ENCODE measurements at places on chromosomes 1 and 21.

DNA sequence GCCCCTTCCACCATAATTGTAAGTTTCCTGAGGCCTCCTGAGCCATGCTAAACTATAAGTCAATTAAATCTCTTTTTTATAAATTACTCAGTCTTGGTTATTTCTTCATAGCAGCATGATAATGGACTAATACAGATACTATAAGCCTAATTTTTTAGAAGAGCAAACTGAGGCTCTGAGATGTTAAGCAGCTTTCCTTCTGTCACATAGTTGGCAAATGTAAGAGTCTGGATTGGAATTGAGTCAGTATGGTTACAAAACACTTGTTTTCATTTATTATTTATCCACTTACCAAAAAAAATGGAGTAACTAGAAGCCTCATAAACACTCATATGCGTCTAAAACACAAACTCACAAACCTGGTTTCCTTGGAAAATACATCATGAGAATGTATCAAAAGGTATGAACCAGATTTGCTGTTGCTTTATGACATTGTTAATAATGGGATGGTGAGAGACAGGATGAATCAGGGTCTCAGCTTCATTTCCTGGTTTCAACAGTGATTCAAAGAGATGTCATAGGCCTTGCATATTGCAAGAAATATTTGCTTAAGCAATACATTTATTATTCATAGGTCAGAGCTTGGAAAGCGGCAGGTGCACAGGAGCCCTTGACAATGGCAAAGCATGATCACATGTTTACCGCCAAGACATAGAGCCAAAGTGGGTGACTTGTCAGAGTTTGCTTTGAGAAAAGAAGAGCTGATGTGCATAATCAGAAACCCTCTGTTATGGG lies 221.5 kb downstream of the GRIK1 start:
- no peak for DNase-seq

DNA sequence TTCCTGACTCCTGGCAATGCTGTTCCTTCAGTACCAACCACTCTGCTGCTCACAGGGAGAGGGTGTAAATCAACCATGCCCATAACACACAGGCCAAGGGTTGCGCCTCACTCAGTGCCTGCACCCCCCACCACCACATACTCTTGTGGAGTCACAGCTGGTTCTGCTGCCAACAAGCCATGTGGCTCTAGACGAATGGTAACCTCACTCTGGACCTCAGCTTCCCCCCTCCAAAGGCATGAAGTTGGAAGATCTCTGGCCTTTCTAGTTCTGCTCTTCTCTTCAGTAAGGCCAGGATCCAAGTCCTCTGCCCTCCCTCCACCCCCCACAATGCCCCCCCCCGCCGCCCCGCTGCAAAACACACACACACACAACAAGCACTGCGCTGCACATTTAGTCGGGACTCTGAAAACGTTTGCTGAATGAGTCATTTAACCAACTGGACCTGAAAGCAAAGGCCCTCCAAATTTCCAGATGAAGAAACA lies 1.7 kb upstream of the GLIS1 start:
- DNase-seq, result no peak

GRCh38 chr1:29152046-29152805 lies 28.5 kb upstream of the TMEM200B start:
- no peak for DNase-seq

GRCh38 chr1:158020259-158020885 lies 26.9 kb downstream of the KIRREL1 start:
- no peak for DNase-seq

- DNase-seq, result no peak
Observed at GRCh38 chr1:228016181-228016510, 9.3 kb downstream of the WNT3A start.

GRCh38 chr1:59556802-59557548 lies 257.8 kb upstream of the HOOK1 start:
- no peak for DNase-seq

- no peak for DNase-seq
Observed at GRCh38 chr21:40622531-40622930, 224.4 kb downstream of the DSCAM start.

DNA sequence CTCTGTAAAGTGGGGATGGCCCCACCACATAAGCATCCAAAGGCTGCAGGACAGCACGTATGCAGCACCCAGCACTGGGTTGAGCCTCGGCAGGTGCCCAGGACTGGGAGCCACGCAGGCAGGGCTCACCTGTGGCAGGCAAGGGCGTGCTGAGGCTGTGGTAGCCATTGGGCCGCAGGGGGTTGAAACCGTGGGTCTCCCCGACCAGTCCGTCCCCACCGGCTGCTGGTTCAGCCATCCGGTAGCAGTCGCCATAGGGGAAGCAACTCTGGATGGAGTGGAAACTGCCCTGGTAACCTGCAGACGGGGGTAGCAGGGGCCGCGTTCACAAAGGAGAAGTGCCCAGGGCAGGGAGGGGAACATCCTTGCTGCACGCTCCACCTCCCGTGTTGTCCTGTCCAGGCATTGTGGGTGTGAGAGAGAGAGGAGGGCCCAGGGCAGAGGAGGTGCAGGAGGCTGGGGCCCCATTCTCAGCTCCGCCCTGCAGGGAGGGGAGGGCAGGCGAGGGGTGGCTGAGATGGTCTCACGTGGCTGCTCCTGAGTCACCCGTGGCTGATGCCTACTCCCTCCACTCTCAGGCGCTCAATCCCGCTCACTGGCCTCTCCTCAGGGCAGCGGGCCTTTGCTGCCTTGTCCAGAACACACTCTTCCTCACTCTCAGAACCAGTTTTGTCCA lies 49.9 kb downstream of the DMRTB1 start:
- DNase-seq, result no peak

GRCh38 chr1:230237009-230237370 lies 170.0 kb downstream of the GALNT2 start:
- DNase-seq, result no peak

DNA sequence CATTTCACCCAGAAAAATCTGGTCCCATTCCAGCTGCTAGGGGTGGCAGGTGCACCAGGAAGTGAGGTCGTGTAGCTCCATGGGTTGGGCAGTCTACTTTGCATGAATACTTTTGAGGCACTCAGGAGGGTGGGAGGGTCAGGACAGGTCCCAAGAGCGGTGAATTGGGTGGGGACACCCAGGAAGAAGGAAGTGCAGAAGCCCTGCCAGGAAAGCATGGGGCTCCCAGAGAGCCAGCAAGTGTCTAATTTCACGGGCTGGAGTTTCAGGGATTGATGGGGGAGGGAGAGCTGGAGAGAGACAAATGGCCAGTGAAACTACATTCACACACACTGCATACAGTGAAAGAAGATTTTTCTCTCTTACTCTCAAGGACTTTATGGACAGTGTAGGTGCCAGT lies 137.8 kb downstream of the GALNT2 start:
- DNase-seq, result no peak

DNA sequence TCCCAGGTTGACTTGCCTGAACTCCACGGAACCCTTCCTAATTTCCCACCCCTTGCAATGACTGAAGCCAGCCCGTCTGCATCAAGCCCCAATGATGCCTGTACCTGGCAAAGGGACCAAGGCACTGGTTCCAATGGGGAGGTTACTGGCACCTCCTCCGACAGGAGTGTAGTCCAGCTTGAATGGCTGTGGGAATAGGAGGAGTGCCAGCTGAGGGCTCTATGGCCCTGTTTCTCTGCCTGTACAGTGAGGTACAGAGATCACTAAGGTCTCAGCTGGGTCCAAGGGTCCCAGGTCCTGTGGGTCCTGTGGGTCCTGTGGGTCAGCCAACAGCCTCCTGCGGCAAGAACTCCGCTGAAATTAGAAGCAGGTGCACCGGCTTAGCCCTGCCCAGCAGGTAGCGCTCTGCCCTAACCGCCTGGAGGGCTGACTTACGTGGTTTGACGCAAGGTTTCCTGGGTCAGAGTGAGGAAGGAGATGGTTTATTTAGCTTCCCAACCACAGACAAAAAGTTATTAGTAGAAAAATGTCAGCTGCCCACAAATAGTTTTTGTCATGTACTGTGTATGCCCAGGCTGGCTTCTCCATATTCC lies 9.9 kb upstream of the SPRR4 start:
- DNase-seq, result no peak

DNA sequence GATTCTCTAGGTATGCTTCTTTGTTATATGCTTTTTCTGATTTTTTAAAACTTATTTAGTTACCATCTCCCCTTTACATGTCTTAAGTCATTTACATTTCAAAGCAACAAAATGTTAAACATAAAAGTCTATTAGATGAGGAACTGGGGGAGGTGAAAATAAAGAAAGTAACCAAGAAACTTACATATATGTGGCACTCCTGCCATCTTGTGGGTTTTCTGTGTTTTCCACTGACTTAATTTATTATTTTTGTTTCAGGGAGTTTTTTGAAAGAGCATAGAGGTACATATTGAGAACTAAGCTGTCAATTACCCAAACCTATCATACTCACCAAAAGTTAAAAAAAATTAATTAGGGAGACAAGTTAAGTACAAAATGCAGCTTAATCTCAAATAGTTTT lies 1531.1 kb downstream of the MRPL39 start:
- DNase-seq, result no peak

DNA sequence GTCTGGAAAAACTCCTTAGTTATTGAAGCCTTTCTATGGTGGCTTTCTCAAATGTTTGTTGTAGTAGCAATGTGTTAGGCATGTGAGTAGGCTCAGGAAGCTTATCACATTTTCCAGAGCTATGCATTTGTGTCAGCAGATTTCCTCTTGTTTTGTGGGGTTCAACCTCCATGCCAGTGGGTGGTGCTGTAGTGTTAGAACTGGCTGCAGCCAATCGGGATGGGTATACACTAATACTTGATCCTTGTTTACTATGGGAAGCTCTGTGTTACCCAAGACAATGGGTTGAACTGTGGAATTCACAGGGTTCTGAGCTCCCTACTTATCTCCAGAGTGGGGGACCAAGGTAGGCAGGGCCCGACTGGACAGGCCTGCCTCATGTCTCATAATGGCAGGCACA lies 348.5 kb upstream of the ADAMTS5 start:
- no peak for DNase-seq

- no peak for DNase-seq
Observed at GRCh38 chr1:206133751-206134415, 16.7 kb upstream of the AVPR1B start.

- no peak for DNase-seq
Observed at GRCh38 chr1:168317309-168317708, 36.6 kb downstream of the TBX19 start.

GRCh38 chr1:88892357-88892877 lies 1.1 kb upstream of the GTF2B start:
- DNase-seq, result no peak

DNA sequence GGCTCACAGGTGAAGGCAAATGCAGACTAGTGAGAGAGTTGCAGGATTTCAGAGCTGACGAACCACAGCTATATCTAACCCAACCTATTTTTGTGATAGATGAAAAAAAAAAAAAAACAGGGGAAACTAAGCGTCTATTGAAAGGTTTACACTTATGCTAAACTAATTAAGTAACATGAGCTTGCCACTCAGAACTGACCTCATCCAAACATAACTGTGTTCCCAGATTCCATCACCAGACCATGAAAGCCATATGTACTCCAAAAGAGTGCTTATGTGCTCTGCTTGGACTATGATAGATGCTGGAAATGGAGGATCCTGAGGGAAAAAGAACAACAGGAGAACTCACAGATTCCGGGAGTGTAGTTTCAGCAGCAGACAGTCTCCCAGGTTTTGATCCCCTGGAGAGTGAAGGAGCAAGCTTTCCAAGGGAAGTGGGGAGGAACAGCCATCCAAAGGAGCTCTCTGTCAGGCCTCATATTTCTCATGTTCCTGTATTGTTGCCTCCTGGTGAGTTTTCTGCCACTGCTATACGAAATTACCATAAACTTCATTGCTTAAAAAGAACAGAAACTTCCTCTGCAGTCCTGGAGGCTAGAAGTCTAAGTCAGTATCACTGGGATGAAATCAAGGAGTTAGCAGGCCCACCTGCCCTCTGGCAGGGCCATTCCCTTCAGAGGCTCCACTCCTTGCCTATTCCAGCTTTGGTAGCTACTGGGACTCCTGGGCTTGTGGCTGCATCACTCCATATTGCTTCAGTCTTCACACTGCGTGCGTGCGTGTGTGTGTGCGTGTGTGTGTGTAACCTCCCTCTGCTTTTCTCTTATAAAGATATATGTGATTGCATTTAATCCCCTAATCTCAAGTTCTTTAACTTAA lies 38.1 kb downstream of the NIBAN1 start:
- no peak for DNase-seq

DNA sequence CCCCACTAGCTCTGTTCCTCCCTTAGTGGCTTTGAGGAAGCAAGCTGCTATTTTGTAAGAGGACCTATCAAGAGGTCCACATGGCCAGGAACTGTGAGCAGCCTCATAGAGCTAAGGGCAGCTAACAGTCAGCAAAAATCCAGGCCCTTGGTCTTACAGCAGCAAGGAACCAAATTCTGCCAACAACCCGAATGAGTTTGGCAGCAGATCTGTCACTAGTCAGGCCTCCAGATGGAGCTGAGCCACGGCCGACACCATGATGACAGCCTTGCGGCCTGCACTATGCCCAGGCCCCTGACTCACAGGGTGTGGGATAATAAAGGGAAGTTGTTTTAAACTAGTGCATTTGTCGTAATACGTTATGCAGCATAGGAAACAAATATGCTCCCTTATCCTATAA lies 28.0 kb upstream of the H3-3A start:
- no peak for DNase-seq

DNA sequence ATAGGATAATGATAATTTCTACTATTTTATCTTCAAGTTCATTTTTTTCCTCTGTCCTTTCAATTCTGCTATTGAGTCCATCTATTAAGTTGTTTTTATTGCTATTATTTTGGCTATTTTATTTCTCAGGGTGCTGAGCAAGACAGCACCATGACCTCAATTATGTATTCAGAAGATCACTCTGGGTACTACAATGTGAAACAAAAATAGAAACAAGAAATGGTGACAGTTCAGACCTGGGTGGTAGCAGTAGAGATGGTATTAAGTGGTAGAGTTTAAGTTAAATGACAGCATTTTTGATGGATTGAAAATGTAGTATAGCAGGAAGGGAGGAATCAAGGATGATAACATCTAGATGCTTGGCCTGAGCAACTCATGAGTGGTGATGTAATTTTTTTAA lies 655.3 kb upstream of the PLXNA2 start:
- no peak for DNase-seq

DNA sequence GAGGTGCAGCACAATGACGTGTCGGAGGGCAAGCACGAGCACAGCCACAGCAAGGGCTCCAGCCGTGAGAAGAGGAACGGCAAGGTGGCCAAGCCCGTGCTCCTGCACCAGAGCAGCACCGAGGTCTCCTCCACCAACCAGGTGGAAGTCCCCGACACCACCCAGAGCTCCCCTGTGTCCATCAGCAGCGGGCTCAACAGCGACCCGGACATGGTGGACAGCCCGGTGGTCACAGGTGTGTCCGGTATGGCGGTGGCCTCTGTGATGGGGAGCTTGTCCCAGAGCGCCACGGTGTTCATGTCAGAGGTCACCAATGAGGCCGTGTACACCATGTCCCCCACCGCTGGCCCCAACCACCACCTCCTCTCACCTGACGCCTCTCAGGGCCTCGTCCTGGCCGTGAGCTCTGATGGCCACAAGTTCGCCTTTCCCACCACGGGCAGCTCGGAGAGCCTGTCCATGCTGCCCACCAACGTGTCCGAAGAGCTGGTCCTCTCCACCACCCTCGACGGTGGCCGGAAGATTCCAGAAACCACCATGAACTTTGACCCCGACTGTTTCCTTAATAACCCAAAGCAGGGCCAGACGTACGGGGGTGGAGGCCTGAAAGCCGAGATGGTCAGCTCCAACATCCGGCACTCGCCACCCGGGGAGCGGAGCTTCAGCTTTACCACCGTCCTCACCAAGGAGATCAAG lies 107.5 kb upstream of the VAMP3 start:
- DNase-seq, result no peak

- no peak for DNase-seq
Observed at GRCh38 chr1:53559854-53560580, 100.8 kb downstream of the DMRTB1 start.

- no peak for DNase-seq
Observed at GRCh38 chr1:30976143-30976542, 67.6 kb upstream of the SDC3 start.

Data from stimulated activated CD8-positive, alpha-beta memory T cell treated with anti-CD3 and anti-CD28 coated beads, Interleukin-2, amount 100 ng/mL, for 1 hour (primary cell).